NCI-H1930 (cell line): ENCODE measurements at places on chromosomes 6 and 20.

DNA sequence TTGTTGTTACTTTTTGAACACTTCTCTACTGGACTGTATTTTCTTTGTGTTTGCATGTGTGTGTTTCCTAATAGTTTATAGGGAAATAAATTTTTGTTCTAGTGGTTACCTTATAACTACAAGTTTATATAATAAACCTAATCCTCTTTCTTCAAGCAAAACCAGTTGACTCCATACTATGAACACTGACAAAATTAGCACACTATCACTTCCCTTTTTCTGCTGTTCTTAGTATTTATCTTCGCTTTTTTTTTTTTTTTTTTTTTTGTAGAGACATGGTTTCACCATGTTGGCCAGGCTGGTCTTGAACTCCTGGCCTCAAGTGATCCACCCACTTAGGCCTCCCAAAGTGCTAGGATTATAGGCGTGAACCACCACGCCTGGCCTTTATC is 25.0 kb upstream of the C6orf62 start:
- no peak for DNase-seq

DNA sequence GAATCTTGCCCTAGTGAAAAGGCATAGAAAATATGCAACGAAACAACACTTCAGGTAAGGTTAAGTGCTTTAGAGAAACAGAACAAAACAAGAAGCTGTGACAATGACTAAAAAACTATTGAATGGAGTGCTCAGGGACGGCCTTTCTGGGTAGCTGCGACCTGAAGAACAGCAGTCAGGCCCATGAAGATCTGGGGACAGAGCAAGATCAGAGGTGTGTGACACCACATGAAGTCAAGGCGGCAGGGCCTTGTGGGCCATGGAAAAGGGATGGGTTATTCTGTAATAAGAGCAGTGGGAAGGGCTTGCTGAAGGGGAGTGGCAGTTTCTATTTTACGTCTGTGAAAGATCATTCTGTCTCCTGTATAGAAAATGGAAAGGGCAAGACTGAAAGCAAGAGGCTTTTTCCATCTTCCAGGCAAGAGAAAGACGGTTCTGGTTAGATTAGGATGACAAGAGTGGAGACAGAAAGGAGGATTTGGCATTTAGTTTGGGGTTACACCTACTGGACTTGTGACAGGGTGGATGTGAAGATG is 5.1 kb downstream of the UBE2V1 start:
- DNase-seq, result no peak

GRCh38 chr6:21856456-21856825 is 262.9 kb downstream of the SOX4 start:
- DNase-seq, result no peak

DNA sequence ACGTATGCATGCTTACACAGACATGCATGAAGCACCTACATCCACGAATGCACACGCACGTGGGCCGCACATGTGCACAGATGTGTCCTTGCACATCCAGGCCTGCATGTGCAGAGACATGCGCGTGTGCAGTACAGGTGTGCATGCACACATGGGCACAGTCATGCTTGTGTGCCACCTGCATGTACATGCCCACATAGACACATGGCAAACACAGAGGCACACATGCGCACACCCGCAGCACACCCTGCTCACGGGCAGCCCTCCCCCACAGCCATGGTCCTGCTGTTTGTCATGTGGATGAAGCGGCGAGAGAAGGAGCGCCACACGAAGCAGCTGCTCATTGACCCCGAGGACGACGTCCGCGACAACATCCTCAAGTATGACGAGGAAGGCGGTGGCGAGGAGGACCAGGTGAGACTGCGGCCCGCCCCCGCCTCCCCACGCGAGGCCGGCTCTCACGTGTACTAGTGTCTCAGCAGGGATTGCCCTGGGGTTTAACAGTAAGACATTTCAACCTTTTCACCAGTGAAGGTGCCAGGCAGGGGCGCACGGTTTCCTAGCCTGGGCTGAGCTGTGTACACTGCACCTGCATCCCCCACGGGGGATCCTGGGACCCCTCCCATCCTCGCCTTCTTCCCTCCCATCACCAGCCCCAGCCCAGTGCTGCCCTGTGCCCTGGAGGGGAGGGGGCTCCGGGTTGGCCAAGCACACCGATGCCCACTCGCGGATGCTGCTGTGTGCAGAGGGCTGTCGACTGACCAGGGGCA is 132.8 kb downstream of the TAF4 start:
- no peak for DNase-seq

- DNase-seq, result no peak
These were observed 200.7 kb downstream of the KHDC1L start for GRCh38 chr6:73024598-73024997.

DNA sequence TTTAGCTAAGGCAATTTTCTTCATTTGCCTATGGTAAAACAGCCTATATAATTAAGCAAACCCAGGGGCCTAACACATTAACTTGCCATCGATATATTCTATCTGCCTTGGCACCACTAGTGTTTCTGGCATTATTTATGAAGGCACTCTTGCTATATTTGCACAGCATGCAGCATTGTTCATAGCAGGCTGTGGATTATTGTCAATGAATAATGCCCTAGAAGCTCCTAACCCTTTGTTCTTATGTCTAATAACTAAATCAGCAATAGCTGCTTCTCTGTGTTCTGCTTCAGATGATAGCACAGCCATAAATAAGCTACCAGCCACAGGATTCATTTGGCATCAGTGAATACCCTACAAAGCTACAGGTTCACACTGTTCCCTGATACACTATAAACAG is 254.8 kb upstream of the STXBP5 start:
- no peak for DNase-seq

GRCh38 chr6:34522761-34523160 is 33.4 kb downstream of the SPDEF start:
- DNase-seq, result no peak

DNA sequence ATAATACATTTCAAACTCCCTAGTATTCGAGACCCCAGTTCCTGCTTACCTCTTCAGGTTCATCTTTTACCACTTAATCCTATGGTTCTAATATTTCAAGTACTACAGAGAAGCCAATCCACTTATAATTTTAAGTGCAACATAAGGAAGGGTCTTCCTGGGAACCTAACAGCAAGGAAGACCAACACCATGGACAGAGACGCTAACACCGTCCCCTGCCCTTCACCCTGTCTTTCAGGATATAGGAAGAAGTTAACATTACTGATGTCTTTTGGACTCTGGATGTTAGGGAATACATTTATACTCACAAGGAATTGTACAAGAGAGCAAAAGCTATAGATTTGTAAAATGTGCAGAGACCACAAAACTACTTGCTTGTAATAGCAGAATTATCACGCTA is 565.0 kb upstream of the CHD6 start:
- no peak for DNase-seq

DNA sequence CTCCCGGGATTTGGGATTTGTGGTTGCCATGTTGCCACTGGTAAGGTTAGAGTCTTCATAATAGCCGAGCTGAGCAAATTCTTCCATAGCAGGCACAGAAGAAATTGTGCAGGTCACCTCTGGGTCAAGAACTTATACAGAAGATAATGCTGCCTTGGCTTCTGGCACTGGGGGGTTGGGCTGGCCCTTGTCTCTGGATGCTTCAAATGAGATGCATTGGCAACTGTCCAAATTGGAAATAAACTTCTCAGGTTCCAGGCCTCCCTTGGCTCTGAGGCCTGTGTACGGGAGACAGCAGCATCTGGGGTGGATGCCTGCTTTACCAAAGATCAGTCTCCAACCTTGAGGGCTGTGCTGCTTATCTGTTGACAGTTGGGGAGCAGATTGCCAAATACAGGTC is 26.2 kb downstream of the MYO6 start:
- DNase-seq, result no peak

DNA sequence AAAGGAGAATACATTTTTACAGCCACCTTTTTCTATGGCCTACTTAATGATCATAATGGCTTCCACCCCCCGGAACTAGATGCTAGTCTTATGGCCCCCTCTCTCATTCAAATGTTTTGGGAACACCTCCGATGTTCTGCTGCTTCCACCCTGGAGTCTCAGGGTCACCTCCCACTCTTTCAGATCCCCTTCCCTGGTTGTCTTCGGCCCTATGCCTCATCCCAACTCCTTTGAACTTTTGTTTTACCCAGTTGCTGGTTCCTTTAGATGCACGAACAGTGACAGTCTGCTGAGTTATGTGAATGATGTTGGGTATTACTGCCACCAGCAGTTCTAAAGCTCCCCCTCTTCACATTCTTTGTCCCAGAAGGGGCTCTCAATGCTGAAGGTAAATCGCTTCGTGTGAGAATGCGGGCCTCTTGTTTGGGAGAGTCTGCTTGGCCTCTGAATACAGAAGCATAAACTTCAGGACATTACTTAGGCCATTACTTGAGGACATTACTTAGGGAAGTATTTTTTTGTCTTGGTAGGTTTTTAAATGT is 309.1 kb downstream of the SOX4 start:
- no peak for DNase-seq

DNA sequence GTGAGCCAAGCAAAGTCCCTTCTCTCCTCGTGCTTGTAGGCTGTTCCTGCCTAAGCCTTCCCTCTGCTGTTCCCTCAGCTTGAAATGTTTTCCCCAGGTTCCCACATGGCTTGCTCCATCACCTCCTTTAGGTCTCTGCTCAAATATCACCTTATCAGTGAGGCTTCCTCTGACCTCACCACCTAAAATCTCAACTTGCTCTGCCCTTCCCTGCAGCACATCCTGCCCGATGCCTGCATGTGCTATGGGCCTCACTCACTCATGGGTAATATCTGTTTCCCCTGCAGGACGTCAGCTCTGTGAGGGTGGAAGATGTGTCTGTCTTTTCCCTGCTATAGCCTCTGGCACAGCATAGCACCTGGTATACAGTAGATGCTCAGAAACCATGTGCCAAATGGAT is 29.9 kb upstream of the FKBP1A start:
- DNase-seq, result no peak

DNA sequence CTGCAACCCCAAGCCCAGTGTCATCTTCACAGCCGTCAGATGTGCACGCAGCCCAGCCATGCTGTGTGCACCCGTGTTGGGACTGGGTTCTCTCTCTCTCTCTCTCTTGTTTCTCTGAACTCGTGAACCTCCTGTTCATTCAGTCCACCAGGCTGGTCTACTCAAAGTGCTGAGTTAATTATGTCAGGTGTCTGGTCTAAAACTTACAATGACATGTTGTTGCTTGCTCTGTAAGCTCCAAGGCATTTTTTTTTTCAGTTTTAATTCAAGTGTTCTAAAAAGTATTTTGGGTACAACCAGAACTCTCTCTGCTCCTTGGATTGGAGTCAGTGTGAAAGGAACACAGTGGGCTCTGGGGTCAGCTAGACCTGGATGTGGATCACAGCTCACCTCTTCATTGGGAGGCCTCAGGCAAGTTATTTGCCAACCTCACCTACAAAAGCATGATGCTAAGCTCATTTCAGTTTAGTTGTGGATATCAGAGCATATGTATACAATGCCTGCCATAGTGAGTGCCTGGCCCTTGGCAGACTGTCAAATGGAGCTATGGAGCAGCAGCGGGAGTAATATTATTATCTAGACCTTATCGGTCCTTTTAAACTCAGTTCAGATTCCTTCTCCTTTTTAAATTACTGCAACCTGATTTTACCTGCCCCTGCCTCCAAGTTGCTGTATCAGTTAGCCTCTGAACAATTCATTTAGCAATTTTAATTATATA is 59.5 kb downstream of the PLEKHG1 start:
- DNase-seq, result no peak

DNA sequence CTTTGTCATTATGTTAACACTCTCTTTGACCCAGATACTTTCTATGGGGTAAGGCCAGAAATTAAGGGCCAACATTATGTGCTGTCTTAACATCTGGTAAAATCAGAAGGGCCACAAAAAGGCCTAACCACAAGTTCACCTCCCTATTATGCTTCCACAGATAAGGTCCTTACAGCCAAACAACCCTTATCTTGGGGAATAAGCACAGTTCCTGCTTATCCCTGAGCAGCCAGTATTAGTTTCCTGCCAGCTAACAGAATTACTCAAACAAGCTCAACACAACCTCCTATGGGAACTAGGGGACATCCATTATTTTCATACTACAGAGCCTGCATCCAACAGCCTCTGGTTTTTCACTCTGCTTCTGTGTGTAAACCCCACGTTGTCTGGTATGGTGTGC is 724.8 kb downstream of the HACE1 start:
- DNase-seq, result no peak

GRCh38 chr20:14829906-14830305 is 492.5 kb upstream of the FLRT3 start:
- DNase-seq, result no peak

DNA sequence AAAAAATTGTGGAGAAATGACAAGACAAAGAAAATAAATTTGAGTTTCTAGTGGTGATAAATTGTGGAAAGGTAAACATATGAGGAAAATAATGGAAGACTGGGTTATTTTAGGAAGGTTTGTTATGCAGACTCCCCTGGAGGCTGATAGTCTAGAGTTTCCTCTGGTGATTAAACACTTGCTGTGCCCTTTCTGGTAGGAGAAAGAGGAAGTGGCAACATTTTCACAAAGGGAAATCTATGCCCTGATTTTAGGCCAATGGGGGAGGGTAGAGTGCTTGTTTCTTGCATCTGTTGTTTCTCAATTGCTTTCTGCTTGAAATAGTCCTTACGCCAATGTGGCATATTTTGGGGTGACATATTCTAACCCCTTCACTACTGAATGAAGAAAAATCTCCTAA is 129.1 kb upstream of the DOK5 start:
- no peak for DNase-seq

GRCh38 chr6:39197922-39198500 is 31.3 kb downstream of the KCNK5 start:
- no peak for DNase-seq

DNA sequence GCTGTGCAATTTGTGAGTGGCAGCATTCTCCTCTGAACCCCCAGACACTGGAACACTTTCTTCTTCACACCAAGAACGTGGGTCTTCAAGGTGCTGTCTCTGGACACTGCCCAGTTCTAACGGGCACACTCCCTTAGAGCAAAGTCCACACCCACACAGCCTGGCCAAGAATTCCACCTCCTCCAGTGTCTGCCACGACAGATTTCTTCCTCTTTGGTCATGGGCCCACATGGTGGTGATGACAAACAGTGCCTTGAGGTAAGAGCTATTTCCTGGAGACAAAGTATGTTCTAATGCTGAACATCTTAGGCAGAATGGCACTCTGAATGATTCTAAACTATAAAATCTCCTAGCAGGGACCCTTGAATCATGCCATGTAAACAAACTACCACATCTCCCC is 25.5 kb upstream of the SSTR4 start:
- no peak for DNase-seq

GRCh38 chr6:100322886-100323285 is 141.8 kb downstream of the SIM1 start:
- no peak for DNase-seq

GRCh38 chr6:157326979-157327378 is 3.7 kb upstream of the TMEM242 start:
- DNase-seq, result no peak

DNA sequence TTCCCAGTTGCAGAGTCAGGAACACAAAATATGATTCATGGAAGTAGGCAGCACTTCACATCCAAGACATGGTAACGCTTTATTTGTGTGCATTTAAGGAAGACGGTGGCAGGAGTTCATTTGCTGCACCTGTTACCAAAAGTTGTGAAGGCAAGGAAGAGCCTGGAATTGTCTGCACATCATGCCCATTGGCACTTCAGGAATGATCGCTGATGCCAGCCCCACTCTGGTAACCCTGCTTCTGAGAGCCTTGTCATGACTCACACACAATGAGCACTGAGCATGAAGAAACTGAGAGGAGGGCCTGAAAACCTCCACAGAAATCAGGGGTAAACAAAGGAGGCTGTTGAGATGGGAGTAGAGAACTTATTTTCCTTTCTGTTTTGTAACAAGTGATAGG is 181.1 kb downstream of the RPS12 start:
- no peak for DNase-seq
